ENCODE measurements at places on chromosomes 12 and 14.

- peak; percentile 89 for DNase-seq
These were observed 98.0 kb downstream of the FBXL14 start for GRCh38 chr12:1496162-1496900.

DNA sequence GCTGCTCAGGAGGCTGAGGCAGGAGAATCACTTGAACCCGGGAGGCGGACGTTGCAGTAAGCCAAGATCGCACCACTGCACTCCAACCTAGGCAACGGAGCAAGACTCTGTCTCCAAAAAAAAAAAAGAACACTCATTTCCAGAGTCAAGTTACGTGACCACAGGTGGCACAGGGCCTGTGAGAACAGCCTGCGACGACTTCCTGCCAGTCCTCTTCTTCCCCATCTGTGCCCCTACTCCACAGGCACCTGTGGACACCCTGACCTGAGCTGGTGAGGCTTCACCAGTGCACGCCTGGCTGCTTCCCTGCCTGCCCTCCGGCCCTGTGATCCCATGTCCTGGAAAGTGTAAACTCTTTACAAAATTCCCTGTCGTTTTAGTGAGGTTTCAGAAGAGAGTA lies 77.7 kb downstream of the PPP2R5C start:
- DNase-seq = no peak

DNA sequence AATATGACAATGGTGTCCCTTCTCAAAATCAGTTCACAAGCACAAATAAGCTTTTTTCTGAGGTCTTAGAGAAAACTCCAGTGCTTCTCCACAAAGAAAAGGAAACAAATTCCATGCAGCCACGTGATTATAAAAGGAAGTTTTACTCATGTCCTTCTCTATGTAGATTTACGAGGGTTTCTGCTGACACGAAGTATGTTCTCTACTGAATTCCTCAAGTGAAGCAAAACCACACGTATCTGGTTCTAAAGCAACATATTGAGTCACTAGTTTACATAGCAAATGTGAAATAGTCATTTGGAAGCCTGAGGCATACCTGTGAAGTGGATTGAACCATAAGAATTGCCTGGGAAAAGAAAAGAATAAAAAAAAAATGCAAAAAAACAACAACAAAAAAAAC lies 31.9 kb downstream of the BMP4 start:
- peak; percentile 85 for DNase-seq

DNA sequence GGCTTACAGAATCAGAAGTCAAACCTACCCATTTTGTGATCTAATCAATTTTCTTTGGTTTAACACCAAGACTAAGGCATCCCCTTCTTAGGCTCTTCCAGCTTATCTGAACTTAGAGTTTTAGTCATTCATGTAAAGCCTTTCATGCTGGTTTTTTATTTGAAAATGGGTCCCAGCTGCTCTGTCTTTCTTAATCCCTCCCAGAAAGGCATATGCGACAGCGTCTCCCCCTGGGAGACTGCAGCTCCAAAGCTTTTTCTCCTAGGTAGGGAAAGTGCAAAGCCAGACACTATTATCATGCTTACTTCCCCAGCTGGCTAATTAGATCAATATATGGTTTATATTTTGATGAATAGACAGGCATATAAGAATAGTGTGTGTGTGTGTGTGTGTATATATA lies 96.6 kb upstream of the E2F7 start:
- no peak for DNase-seq

DNA sequence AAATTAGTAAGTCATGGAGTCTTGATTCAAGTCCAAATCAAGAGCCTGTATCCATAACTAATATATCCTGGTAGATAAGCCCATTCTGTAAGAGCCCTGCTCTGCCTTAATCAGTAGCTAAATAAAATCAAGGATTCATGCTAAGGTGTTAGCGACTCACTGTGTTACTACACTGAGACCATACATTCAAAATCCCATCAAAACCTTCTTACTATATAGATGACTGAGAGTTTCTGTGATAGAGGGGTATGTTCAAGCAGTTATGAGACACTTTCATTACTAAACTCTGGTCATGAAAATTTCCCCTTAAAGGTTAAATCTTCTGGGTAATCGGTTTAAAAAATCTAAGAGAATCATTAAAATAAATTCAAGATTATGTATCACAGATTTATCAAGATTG lies 78.5 kb downstream of the MDGA2 start:
- DNase-seq = no peak

DNA sequence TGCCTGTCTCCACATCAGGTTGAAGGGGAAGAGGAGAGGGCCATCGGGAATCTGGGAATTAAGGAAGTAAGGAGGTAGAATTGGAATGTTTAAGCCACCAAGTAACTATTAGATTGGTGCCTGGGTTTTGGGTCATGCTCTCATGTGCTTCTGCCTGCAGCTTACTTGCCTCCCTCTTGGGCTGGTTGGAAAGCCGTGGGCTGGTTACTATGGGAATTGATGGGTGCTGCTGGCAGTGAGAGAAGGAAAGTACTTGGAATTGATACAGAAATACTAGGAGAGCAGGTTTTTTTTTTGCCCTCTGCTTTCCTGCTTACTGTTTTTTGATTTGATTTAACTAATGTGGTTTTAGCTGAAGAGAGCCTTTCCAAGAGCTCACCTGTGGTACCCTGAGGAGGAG lies 493.5 kb upstream of the RGS6 start:
- DNase-seq = peak; percentile 81

- no peak for DNase-seq
These were observed 127.1 kb upstream of the BMP4 start for GRCh38 chr14:54083549-54084239.

DNA sequence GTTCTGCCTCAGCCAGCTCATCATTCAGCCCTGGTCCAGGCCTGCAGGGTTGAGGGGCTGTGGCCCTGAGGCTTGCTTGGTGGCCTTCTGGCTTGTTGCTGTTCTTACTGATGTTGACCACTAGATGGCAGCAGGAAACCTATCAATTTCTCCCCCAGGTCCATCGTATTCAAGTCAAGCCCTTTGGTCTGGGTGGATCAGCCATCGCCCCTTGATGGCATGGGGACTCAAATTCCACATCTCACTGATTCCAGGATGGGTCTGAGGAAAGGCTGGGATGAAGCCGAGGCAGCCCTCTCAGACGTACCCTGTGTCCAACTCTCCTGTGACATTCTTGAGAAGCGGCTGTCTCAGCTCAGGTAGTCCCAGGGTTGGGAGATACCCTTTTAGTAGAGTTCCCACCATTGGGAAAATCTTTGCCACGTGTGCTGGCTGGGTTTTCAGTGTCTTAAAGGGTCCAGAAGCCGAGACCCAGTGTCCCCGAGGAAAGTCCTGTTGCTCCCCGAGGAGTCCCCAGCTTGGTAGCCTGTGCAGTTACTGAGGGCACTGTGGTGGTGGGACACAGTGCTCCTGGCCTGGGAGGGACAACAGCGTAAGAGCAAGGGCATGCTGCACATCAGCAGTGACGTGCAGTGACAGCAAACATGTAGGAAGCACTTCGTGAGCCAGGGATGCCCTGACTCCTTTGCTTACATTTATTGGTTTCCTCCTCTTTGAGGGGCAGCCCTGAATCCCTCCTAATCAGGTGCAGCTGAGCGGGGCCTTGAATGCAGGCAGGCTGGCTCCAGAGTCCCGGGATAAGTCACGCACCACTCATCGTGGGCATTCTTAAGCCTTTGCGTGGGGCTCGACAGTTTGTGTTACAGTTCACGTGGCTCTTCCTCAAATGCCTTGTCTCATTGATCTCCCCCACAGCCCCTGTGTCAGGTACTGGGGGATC lies 58.6 kb downstream of the TSPAN9 start:
- peak; percentile 85 for DNase-seq

DNA sequence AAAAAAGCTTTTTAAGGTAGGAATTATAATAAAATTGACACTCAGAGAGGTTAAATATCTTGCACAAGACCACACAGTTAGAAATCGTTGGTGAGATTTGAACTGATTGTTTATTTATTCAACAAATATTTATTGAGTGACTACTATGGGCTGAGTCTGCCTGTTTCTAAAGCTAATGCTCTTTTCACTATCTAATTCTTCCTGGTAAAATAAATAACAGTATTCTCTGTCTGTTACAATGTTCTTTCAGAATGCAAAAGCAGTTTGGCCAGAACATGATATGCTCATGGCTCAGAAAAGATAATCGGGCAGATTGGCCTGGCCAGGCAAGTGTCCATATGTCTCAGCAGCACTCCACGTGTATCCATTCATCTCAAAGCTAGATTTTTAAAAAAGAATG lies 82.0 kb downstream of the BTG1 start:
- DNase-seq = peak; percentile 47

DNA sequence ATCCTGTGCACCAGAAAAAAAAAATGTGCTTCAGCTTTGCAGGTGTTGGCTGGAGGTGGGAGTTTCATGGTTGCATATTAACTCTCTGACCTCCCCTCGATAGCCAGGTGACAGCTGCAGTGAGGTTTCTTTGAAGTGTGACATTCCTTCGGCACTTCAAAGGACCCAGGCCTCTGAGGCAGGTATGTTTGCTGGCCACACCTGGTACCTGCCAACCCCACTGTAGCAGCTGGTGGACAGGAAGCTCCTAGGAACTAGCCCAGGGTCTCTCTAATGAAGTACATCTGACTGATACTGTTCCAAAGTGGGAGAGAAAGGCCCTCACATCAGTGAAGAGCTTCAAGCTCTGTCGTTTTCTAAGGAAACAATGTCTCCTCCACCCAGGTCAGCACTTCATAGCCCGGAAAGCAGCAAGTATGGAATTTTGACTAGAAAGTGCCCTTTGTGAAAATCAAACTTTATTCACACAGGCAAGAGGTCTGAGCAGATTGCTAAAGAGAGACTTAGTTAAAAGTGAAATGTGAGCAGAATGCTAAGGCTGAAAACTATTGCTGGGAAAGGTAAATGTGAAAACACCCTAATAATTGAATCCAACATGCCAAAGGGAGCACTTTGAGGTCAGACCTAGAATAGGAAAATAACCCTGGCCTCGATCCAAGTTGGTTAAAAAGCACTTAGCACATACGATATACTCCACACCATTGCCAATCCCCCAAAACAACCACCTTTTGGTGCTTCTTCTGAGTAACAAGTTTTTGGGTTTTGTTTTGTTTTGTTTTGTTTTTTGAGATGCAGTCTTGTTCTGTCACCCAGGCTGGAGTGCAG lies 71.3 kb downstream of the PHLDA1 start:
- no peak for DNase-seq

- no peak for DNase-seq
These were observed 96.2 kb downstream of the VCPKMT start for GRCh38 chr14:50020184-50020583.

DNA sequence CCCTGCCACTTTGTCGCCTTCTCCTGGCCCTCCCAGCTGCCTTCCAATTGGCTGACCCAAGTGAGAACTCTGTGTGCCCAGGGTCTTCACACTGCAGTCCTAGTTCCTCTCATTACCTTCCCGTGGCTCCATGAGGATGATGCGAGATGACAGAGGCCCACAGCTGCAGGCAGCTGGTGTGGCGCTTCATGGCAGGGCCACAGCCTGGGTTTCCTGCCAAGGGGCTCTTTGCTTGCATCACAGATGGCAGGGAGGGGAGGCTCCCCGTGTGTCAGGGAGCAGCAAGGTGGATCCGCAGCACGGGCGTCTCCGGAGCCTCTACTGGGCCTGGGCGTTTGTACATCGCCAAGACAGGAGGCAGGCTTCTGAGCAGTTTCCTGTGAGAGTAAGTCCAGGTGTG lies 28.9 kb downstream of the DEGS2 start:
- no peak for DNase-seq

GRCh38 chr12:59401862-59402261 lies 194.0 kb upstream of the SLC16A7 start:
- DNase-seq = no peak

GRCh38 chr12:63149909-63150712 lies 890 bp downstream of the AVPR1A start:
- DNase-seq = no peak

DNA sequence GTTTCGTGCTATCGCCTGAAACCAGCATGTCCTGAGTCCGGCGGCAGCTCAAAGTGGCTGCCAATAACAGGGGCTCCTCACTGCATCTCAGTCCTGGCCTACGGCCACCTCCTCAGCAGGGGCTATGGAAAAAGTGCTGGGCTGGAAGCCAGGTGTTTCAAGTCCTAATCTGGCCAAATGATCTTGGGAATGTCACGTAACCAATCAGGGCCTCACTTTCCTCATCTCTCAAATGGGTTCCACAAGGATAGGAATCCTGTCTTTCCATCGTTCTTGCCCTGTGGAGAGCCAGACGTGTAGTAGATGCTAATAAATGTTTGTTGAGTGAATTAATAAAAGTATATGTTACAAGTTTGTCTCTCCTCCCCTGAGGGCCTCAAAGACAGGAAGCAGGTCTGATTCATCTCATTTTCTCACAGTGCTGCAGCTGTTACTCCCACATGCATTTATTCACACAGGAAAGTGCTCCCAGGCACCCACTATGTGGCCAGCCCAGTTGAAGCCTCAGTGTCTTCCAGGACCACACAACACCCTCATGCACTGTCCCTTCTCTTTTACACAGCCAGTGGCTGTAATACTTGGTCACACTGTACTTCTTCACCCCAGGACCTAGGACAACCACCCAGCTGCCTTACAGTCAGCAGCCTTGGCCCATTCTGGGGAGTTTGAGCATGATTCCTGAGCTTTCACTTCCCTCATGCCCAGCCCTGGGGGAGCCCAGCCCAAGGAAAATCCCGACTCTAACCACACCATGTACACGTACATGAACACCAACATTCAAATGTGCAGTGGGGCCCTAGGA lies 5.0 kb downstream of the CMKLR1 start:
- DNase-seq = no peak

- DNase-seq = no peak
These were observed 468.3 kb downstream of the AACS start for GRCh38 chr12:125533434-125534029.

- DNase-seq = peak; percentile 27
These were observed 73.5 kb upstream of the VASH1 start for GRCh38 chr14:76687611-76688382.

DNA sequence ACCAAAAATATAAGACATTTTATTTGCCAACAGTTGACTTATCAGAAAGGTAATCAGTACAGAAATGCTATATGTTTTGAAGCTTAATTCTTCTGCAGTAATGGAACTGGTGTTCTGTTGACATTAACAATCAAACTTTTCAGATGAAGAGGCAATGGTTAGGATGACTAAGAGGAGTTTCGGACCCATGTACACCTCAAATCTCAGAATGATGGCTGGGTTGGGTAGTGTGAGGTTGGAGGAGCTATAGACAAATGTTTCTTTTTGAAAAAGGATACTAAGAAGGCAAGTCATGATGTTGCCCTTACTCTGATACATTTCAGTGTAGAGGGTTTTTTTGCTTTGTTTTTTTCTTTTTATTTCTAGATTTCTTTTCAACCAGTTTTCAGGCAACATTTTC lies 66.9 kb downstream of the KNTC1 start:
- DNase-seq = no peak

DNA sequence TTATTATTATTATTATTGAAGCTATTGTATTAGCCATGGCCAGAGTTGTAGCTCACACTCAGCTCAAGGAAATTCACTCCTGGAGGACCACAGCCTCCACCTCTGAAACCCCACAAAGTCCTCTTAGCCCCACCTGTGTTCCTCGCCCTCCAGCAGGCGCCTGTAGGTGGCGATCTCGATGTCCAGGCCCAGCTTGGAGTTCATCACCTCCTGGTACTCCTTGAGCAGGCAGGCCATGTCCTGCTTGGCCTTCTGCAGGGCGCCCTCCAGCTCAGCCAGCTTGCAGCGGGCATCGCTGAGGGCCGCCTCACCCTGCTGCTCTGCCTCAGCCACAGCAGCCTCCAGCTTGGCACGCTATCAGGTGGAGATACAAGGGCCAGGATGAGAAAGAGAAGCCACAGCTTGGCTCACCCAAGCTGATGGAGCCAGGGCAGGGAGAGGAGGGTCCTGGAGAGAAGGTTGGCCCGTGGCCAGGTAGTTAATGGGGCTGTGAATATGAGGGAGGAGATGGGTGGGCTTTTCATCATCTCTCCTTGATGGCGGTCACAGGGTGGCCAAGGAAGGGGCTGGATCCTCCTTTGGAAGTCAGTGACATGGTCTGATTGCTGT lies 5.1 kb downstream of the KRT85 start:
- DNase-seq = no peak
